ENCODE measurements at places on chromosomes 2 and 18. TPM values are rescaled to one million over a fixed set of nuclear protein-coding genes. Genes with fewer than 3 reads are reported as not detected.

DNA sequence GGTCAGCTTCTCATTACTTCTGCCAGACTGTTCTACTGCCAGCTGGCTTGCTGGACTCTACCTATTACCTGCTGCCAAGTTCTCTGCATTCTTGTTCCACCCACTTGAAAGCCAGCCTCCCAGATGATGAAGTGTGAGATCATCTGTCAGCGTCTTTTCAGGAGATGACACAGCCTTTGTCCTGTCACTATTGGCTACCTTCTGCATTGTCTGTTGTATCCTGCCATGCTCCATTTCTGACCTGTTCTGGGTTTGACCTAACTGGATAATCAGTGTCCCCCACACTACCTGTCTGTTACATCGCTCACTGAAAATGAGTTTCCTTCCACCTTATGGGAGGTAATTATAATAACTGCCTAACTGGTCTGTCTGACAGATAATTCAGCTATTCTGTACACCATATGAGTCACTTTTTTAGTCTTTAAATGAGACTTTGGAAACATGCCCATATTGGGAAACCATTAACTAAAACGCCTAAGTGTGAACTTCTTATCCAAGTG, 520.6 kb downstream of the METTL4 start:
- DNase-seq = peak; percentile 92

GRCh38 chr2:160365716-160366367, 127.8 kb downstream of the RBMS1 start:
- DNase-seq = no peak

Gene C2orf72
- 0.29 TPM for total RNA-seq

- no peak for DNase-seq
Measured at GRCh38 chr2:25372405-25373268, 30.9 kb upstream of the DNMT3A start.

- no peak for DNase-seq
Measured at GRCh38 chr18:29430416-29430815, 1253.5 kb upstream of the CDH2 start.

Gene TUBB8B
- total RNA-seq = not detected

GRCh38 chr2:217972490-217972889, 30.3 kb downstream of the TNS1 start:
- DNase-seq = no peak

GRCh38 chr2:209495855-209496585, 72.2 kb downstream of the MAP2 start:
- DNase-seq = peak; percentile 96

- DNase-seq = no peak
Measured at GRCh38 chr2:217935901-217936684, 66.7 kb downstream of the TNS1 start.

GRCh38 chr2:181841079-181841478, 50.5 kb upstream of the ITPRID2 start:
- DNase-seq = no peak

GRCh38 chr2:33777786-33778185, 178.7 kb upstream of the FAM98A start:
- DNase-seq = no peak

- no peak for DNase-seq
Measured at GRCh38 chr2:6008726-6009125, 316.5 kb downstream of the SOX11 start.

GRCh38 chr18:21735452-21736015, 5.1 kb upstream of the MIB1 start:
- no peak for DNase-seq

GRCh38 chr18:32346671-32347070, 124.0 kb downstream of the GAREM1 start:
- no peak for DNase-seq

Gene ALLC
- total RNA-seq = not detected

DNA sequence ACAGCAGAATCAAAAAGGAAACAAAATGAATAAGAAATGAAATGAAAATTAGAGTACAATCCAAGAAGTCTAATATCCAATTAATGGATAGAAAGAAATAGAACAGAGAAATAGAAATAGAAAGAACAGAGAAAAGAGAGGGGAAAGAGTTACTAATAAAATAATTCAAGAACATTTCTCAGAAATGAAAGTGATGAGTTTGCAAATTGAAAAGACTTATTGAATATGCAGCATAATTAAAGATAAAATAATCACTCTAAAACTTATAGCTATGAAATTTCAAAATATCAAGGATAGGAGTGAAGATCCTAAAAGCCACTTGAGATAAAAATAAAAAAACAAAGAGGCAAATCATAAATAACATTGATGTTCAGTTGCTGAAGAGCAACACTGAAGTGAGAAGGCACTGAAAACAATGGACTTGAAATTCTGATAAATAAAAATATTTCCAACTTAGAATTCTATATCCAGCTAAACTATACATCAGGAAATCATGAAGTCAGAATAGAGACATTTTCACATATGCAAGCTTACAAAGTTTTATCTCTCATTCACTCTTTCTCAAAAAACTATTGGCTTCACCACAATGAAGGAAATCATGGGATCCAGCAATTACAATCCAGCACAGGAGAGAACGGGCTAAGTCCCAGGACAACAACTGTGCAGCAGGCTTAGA, 155.9 kb upstream of the SPATS2L start:
- no peak for DNase-seq

Gene TGFA
- total RNA-seq = 40.1 TPM

Gene PER2
- 4.1 TPM for total RNA-seq

Gene CRIM1
- total RNA-seq = 123 TPM

DNA sequence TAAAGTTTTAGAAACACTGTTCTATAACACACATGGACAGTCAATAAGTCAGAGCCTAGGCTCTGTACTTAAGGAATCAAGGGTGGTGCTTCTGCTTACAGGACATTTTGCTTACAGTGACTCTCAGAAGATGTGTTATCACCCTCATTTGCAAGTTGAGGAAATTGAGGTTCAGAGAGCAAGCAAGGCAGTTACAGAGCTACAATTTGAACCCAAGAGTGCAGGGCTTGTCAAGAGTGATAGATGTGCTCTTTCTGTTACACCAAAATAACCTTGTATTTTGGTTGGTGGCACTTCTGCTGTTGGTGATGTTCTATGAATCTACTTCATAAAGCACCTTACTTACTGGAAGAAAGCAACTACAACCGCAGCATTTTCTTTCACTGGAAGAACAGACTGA, 170.2 kb downstream of the THADA start:
- no peak for DNase-seq

GRCh38 chr18:66676699-66677098, 72.8 kb upstream of the CDH19 start:
- DNase-seq = no peak

Gene ARL4C
- 123 TPM for total RNA-seq

DNA sequence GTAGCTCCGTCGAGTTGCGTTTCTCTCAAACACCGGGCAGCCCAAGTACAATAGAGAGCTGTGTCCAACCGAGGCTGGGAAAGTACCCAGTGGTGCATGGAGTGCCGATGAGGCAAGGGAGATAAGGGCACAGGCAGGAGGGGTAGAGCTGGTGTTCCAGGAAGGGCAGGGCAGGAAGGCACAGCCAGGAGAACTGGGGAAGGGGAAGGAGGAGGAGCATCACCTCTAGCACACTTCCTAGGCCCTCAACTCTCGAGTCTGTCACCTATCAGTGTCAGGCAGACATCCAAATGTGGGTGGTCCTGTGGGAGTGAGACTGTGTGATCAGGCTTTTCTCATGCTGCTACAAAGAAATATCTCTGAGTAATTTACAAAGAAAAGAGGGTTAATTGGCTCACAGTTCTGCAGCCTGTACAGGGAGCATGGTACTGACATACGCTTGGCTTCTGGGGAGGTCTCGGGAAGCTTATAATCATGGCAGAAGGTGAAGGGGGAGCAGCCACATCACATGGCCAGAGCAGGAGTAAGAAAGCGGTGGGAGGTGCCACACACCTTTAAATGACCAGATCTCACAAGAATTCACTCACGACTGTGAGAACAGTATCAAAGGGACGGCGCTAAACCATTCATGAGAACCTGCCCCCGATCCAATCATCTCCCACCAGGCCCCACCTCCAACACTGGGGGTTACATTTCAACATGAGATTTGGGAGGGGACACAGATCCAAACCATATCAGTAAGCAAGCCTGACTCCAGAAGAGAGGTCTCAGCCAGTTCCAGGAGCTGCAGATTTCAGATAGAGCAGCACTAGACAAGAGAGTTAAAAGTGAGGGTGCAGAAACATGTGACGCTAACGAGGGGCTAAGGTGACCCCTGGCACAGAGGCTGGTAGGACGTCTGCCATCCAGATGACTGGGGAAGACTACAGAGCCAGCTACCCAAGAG, 75.7 kb downstream of the MBOAT2 start:
- no peak for DNase-seq

Gene LYG2
- total RNA-seq = not detected

DNA sequence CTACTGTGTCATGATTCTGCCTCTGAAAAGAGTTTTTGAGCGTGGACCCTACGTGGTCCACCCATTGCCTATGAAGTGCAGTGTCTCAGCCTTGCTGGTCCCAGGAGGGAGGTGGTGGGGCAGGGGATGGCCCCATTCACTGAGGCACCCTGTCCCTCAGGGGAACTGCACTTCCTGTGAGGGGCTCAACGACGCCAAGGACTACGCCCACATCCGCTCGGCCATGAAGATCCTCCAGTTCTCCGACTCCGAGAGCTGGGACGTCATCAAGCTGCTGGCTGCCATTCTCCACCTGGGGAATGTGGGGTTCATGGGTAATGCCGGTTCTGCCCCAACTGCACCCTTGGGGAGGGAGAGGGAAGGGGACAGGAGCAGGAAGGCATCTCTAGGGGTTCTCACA, 42.5 kb downstream of the MYO7B start:
- DNase-seq = no peak

- DNase-seq = no peak
Measured at GRCh38 chr18:60506682-60507081, 134.1 kb upstream of the MC4R start.

Data from epithelial cell of proximal tubule (primary cell).